ENCODE measurements at places on chromosomes 7 and 10.
A peak's percentile ranks its signal among the peaks of the same experiment; 100 is the strongest.

GRCh38 chr7:151179287-151179860 lies 7.7 kb downstream of the ASB10 start:
- DNase-seq: no peak

- no peak for DNase-seq
Observed at GRCh38 chr7:106881984-106882383, 16.9 kb downstream of the PIK3CG start.

DNA sequence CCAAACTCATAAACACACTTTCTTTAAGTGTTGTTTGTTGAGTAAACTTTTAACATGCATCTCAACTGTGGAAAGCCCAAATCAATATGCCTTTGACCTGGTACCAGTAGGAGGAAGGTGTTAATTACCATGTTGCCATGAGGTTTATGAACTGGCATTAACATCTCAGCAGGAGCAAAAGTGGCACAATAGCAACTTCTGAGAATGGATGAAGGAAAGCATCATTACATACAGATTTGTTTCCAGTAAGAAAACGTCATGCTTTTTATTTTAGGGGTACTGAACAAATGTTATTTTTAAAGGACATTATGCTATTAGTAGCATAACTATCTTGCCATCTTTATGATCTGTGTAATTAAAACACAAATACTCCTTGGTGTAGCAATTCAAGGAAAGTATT lies 51.1 kb downstream of the ARMC3 start:
- no peak for DNase-seq

GRCh38 chr7:43779045-43779812 lies 20.7 kb downstream of the BLVRA start:
- no peak for DNase-seq

DNA sequence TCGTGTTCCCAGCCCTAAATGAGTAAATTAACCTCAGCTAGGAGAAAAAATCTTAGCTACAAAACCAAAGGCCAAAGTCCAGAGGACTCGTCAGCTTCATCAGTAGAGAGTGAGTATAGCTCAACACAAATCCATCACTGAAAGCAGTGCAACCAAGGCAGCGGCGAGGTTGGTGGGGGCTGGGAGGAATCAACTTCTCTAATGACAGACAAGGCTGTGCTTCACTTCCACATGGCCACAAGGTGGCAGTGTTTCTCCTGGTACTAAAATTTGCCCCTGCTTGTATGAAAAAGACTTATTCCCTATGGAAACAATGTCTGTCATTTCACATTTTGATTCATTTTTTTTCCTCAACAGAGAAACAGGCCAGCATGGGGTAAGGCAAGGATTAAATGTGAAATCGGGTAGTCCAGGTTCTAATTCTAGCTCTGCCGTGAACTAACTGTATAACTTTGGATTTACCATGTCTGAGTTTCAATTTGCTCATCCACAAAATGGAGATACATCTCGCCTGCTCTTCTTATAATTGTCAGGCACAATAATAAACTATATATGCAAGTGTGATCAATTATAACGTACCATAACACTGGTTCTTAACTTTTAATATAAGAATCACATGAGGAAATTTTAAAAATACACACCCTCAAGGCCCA lies 39.3 kb downstream of the FAS start:
- DNase-seq: peak; percentile 18

GRCh38 chr10:110413903-110414547 lies 83.7 kb upstream of the DUSP5 start:
- DNase-seq: no peak

DNA sequence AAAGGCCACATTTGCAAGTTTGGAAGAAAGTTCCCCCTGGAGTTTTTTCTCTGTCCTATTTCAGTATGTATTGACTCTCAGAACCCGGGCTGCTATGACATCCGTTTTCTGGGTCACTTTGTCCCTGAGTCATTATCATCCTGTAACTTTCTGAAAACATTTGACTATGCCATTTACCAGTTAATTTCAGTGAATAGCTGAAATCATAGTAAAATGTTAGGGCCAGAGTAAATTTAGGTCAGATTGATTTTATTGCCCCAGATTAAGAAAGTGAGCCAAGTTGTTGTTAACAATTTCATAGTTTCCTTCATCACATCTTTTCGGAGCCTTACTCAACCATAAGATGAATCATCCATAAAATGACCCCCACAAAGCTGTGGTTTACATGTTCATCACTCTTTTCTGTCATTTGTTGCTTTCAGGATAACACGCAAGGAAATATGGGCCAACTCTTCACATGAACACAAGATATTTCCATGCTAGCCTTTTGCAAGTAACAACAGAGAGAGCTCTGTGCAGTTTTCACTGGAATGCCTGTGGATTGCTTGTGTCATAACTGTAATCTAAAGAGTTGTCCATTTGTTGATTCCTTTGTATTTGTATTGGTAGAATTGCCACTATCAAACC lies 3.9 kb upstream of the MACC1 start:
- DNase-seq: no peak

DNA sequence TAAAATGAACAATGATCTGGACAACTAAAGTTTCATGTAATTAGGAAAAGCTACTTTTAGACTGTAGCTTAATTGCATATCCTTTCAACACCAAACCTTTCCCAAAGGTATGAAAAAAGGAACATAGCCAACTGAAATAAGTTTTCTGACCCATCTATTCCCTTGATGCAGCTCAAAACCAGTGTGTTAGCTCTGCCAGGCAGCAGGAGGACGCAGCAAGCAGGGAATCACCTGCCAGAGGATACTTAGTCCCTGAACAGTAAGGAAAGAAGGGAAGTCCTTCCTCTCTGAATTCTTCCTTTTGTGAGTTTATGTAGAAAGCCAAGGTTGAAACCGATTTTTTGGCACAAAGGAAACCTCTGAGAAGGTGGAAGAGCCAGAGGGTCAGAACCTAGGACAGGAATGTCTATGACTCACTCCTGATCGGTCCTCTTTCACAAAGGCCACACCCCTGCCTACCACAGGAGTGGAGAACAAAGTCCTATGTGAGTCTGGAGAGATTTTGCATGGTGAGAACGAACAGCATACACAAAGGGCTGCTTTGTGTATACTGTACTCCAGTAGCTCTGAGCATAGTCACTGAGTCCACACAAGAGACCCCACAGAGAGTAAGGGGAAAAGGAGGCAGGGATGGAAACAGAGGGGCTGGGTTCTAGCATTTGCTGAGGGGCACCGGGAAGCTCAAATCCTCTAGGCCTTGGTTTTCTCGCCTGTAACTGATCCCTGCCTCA lies 68.8 kb upstream of the GSDME start:
- peak; percentile 77 for DNase-seq

DNA sequence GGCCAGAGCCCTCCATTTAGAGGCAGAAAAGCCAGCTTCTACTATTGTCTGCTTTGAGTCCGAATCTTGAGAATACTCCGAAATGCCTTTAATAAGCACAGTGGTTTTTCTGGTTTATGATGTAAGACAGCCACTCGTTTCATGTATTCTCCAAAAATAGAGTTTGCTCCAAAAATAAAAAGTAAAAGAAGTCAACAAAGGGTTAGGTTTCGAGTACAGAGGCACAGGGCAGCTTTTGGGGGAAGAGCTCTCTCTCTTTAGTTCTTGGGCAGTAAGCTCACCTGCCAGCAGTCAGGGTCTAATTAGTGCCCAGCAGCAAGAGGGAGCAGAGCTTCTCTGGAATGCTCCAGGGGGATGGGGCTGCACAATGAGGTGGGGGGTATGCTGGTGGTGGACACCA lies 20.2 kb downstream of the CREB3L2 start:
- DNase-seq: no peak

DNA sequence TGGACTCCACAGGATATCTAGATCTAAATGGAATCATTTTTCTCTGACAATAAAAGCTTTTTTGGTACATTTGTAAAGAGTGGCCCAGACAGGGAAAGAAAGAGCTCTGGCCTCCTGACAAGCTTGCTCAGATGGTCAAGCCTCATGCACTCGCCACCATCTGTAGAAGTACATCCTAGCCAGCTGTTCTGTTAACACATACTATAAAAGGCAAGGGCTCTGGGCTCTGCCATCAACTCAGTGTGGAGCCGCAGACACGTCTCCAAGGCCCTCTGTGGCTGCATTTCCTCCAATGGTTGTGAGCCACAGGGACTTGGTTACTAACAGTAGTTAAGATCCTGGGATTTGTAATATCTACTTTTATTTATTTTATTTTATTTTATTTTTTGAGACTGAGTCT lies 70.8 kb upstream of the KDM7A start:
- DNase-seq: no peak

- DNase-seq: peak; percentile 38
Observed at GRCh38 chr10:110446954-110447608, 50.6 kb upstream of the DUSP5 start.

DNA sequence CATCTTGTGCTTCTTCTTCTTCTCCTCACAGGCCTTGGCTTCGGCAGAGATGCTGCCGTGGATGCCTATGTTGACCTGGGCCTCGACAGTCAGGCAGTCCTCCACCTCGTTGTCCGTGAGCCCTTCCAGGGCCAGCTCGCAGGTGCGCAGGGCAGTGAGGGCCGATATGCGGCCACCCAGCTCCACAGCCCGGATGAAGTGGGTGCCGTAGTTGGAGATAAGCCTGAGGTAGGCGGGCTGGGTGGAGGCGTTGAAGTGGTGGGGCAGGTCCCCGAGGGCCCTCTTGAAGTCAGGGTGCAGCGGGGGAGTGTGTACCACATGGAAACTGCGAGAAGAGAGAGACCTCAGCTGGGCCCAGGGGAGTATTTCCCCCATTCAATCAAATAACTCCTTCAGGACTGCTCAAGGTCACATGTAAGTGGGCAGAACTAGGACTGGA lies 3.7 kb downstream of the PRF1 start:
- DNase-seq: no peak

DNA sequence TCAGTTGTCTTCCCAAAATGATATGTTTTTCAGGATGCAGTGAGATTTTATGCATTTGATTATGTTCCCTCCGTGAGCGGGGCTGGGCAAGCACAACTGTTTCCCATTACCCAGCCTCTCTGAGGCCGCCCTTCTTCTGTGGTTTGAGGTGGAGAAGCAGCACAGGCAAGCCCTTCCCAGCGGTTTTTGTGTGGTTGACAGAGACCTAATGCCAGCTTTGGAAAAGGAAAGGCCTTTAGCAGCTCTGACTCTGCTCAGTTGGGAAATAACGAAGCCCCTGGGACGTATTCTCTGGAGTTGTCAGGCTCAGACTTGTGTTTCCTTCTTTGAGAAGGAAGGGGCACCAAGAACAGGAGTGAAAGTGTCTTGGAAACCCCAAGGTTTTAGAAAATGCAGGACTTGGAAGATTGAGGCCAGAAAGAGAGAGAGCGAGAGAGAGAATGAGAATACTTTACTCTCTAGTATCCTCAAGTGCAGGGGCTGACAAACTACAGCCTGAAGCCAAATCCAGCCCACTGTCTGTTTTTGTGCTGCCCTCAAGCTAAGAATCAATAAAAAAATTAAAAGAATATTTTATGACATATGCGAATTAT lies 20.6 kb upstream of the PDCD4 start:
- no peak for DNase-seq

- no peak for DNase-seq
Observed at GRCh38 chr7:116697152-116697551, 25.2 kb downstream of the MET start.

GRCh38 chr10:28410420-28411135 lies 107.7 kb upstream of the MPP7 start:
- DNase-seq: peak; percentile 28

DNA sequence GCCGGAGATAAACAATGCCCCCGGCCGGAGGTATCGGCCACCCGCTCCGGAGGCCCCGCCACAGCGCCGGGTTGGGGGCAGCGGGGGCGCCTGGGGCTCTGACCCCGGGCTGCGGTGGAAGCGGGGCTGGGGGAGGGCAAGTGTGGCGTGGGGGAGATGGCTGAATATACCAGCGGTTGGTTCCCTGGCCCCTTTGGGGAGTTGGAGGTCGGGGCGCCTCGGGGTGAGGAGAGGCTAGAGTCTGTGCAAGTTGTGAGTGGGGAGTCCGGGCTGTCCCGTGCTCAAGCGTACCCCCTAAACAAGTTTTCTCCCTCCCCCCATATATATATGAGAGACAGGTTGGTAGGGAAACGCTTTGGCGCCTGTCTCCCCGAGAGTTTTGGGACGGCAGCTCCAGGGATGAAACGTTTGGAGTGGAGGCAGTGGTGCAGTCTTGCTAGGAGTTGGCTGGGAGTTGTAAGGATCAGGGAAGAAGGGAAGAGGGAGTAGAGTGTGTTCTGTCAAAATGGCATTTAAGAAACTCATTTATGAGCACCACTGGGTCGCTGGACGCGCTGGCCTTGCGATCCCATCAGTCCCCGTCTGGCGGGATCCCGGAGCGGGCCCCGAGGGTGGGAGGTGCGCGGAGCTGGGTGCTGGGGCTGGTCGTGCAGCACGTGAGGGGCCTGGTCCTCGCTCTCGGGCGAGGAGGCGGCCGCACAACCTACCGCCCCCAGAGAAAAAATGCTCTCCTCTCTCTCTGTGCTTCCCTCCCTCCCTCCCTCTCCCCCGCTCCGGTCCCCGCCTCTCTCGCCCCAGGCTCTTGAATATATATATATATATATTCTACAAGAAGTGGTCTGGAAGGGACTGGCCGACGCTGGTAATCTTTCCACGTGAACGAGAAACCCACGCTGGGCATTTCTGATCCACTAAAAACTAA lies 1.1 kb downstream of the TET1 start:
- DNase-seq: peak; percentile 64

- DNase-seq: no peak
Observed at GRCh38 chr7:16926283-16926682, 44.5 kb upstream of the AGR3 start.

GRCh38 chr10:55091691-55092328 lies 290.8 kb upstream of the PCDH15 start:
- peak; percentile 0 for DNase-seq

DNA sequence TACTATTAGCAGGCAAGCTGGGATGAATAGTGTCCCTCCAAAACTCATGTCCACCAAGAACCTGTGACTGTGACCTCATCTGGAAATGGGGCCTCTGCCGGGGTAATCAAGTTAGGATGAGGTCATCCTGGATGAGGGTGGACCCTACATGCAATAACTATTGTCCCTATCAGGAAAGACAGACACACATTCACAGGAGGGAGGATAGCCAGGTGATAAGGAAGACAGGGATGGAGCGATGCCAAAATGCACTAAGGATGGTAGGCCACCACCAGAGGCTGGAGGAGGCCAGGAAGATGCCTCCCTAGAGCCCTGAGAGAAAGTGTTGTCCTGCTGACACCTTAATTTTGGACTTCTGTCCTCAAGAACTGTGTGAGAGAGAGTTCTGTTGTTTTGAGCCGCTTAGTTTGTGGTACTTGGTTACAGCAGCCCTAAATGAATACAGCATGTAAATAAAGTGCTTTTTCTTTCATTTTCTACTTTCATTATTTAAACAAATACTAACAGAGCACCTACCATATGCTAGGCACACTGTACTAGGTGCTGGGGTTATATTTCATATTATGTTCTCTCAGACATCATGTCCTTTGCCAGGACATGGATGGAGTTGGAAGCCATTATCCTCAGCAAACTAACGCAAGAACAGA lies 111.9 kb downstream of the USP6NL start:
- no peak for DNase-seq

DNA sequence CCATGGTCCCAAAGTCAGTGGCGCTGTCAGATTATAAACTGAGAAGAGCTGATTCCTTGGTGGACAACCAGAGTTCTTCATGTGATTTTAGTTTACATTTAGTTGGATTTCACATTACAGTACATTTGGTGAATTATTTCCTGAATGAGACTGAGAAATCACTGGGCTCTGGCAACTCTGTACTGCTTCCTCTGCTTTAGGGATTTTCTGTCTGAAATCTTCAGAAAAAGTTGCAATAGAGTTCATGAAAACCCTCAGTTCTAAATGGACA lies 242.6 kb downstream of the BICC1 start:
- DNase-seq: no peak

Measured in HuH-7 (cell line).